Stimulated activated CD8-positive, alpha-beta memory T cell treated with anti-CD3 and anti-CD28 coated beads, Interleukin-4, amount 100 ng/mL, for 1 hour (primary cell): ENCODE measurements at places on chromosomes 12 and 14.

GRCh38 chr14:100211893-100212292 is 27.1 kb upstream of the YY1 start:
- DNase-seq: no peak

DNA sequence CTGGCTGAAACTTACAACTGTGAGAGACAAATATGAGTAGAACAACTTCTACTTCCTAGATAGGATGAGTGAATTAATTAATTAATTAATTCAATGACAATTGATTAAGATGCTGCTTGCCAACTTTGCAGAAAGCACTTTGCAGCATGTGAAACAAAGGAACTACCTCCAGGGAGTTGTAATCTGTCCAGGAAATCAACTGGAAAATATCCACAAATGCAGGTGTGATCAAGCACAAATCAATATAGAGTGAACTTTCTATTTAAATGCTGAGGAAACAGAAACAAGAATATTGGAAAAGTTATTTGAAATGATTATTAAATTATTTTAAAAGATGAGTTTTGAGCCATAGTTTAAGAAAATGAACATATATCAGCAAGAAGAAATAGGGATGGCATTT is 163.9 kb upstream of the ARID2 start:
- DNase-seq: no peak

GRCh38 chr12:92065018-92065499 is 80.6 kb downstream of the BTG1 start:
- no peak for DNase-seq

GRCh38 chr14:63854330-63854729 is 1.5 kb downstream of the SYNE2 start:
- no peak for DNase-seq

DNA sequence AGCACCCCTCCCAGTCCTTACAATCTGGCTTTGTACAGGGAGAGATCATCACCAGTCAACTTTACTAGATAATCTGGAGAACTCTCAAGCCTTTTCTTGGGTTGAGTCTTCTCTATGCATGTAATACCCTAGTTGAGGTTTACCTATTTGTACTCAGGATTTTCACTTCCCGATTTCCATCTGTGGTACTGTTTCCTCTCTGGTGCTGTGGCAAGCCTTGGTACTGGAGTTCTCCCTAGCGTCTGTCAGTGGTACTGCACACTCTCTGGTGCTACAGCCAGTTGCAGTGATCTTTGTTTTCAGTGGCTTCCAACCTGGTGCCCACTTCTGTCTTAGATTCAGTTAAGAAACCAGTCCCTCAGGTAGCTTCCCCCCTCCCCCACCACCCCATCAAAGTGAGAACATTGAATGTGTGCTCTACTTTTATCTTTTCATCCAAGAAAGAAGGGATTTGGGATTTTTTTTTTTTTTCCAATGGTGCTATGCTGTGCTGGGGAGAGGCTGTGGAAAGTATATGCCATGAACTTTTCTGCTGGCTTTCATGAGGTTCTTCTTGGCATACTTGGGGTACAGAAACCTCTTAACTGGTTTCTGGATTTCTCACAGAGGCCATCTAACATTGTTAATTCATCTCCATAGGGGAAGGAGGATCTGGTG is 69.4 kb upstream of the EVL start:
- peak; percentile 27 for DNase-seq

DNA sequence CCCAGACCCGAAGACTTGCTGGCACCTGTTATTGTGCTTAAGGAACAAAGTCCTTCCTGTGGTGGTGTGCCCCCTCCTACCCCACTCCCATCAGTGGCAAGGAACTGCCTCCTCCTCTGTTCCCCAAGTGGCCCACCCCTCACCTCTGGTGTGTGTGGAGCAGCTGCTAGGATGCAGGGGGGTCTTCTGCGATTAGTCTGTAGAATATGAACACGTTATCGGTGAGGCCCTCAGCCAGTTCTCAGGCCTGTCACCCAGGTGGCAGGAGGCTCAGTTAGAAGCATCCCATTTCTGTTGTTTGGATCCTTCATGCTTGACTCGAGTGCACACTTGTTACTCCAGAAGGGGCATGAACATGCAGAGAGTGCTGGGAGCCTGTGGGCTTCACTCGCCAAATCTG is 39.3 kb downstream of the RAB35 start:
- no peak for DNase-seq

DNA sequence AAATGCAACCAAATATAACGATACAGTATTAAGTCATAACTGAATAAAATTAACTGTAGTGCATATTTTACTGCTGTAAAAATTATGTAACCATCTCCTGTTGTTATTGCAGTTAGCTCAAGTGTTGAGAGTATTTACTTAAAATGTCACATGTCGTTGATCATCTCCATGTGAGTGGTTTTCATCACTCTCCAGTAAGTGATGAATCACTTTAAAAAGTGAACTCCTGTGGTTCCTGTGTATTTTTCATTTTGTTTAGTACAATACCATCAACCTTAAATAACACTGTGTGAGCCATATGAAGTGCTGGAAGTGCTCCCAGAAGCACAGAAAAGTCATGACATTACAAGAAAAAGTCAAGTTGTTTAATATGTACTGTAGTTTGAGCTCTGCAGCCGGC is 104.7 kb upstream of the SLCO1B1 start:
- no peak for DNase-seq

DNA sequence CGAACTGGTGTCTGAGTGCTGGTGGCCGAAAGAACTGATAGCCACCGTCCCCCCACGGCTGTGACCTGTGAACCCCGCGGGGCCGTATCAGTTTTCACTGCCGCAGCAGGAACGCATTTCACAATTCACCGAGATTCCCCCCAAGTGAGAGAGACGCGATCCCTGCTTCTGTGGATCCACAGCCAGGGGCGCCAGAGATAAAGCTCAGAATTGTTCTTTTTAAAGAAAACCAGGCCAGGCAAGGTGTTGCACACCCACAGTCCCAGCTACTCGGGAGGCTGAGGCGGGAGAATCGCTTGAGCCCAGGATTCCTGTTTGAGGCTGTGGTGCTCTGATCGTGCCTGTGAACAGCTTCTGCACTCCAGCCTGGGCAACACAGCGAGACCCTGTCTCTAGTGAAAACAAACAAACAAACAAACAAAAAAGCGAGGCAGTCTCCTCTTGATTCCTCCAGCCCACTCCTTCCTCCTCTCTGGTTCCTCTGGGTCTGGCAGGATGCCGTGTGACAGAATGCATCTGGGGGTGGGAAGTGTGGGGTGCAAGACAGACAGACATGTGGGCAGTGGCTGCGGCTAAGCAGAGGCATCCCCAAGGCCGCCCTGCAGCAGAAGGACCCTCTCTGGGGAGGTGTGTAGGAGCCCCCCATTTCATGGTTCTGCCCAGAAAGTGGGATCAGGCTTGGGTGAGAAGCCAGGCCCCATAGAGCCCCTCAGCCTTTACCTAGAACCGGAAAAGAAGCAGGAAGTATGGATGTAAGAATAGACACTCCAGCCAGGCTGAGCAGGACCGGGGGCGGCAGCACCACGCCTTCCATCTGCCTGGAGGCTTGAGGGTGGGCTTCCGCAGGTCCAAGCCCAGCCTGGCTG is 39.2 kb upstream of the PPP1R13B start:
- DNase-seq: no peak

- no peak for DNase-seq
Measured at GRCh38 chr12:53869500-53869899, 69.1 kb upstream of the HOXC13 start.

DNA sequence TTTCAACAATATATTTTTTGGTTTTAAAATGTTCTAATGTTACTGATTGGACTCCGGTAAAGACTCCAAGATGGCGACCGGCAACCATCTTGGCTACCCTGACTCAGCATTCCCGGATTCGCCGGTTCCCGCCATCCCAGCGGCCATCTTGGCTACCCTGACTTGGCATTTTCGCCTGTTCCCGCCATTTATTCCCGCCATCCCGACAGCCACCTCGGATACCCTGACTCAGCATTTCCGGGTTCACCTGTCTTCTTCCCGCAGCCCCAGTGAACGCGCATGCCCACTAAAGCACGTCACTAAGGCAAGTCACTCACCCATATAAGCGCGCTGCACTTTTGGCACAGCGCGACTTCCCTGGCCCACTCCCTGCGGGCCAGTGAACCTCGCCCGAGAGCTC is 9.0 kb upstream of the LRFN5 start:
- no peak for DNase-seq

- no peak for DNase-seq
Measured at GRCh38 chr12:120199025-120199424, 1.9 kb downstream of the RPLP0 start.

GRCh38 chr14:24631749-24632335 is 2.1 kb downstream of the GZMB start:
- no peak for DNase-seq

DNA sequence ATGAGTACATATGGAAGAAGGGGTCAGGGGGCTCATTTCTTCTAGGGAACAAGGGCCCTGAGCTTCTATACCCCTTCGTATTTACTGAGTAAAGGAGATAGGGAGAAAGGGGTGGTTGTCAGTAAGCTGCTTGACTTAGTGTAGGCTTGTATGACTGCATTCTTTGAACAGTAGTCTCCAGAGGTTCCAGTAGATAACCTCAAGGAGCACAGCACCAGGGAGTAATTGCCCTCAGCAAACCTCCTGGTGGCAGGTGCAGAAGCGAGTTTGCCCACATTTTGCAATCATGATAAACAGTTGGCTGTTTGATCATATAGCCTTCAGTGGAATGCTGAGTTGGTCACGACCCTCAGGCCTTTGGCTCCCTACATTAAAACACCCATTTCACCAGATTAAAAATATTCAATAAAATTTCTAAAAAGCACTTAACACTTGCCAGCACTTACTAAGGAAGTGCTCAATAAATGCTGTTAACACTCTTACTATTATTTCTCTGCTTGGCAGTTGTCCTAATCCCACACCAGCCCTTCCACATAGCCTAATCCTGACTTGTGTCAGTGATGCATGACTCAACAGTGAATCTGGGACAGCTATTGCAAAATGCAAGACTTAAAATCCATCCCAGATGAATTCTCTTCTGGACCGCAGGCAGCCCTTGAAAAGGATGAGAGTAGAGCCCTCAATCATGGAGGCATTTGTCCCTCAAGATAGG is 3.7 kb upstream of the DHRS4L2 start:
- no peak for DNase-seq

DNA sequence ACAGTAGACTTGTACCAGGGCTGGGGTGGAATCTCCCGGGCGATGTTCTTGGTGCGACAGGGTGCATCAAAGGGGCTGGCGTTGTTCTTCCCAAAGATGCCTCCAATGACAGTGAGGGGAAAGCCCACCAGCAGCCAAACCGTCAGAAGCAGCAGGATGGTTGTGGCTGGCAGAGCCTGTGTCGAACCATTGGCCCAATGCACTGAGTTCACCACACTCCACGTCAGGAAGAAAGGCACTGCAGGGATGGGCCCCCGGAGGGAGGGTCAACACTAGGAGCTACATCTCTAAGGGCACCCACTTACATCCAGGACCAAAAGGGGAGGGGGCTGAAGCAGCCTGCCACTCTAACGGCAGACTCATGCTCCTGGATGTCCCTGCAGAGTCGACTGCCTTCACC is 1.8 kb upstream of the IPO4 start:
- DNase-seq: no peak

GRCh38 chr12:77382096-77382742 is 316.9 kb upstream of the E2F7 start:
- DNase-seq: no peak

GRCh38 chr14:36666416-36667206 is 5.0 kb downstream of the PAX9 start:
- no peak for DNase-seq
